ENCODE measurements at places on chromosomes 7 and 10.

DNA sequence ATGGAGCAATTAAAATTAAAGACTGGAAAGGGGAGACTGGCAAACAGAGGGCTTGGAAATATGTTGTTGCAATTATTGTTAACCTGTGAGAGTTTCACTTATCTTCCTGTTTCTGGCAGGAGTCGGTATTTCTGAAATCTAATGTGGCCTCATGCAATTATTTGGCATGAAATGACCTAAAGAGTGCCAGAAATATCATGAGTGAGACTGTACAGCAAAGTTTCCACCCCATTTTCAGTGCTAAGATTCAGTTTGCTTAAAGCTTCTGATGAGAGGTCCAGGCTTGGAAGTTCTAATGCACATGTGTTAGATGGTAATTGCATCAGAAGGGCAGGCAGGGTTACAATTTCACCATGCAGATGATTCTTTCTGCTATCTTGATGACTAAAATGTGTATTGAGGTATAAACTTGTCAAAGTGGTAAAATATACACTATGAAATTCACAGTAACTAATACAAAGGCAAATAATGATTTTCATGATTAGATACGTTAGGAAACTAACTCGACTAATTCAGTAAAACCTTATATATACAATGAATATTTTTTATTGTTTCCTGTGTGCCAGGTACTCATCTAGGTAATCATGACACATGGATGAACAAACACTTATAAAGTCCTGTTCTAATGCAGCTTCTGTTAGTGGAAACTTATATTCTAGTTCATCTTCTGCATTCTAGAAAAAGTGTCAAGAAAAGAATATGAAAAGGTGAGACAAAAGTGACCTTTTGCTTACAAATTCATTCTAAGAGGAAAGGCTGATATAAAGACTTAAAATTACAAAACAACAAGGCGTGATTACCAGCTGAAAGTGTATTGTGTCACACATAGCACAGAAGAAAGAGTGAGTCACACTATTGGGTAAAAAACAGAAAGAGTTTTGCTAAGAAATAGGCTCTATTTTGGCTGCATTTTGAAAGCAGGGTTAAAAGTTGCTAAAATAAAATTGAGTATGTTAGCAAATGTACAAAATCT is 533.4 kb upstream of the SEMA3D start:
- no peak for DNase-seq

DNA sequence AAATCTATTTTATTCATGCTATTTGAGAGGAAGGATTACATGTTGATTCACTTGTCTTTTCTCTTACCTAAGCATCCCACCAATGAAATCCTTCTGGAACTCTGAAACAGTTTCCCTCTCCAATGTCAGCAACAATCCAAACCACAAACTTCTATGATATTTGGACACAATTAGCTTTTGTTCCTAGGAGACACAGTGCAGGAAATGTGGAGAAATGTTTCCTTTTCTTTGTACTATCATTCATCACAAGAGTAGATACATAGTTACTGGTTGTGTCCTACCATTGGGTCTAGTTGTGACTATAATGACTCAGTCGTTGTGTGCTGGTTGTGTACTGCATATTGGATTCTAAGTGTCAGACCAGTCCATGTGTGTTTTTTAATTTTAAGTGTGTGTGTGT is 156.8 kb upstream of the MAGI2 start:
- no peak for DNase-seq

DNA sequence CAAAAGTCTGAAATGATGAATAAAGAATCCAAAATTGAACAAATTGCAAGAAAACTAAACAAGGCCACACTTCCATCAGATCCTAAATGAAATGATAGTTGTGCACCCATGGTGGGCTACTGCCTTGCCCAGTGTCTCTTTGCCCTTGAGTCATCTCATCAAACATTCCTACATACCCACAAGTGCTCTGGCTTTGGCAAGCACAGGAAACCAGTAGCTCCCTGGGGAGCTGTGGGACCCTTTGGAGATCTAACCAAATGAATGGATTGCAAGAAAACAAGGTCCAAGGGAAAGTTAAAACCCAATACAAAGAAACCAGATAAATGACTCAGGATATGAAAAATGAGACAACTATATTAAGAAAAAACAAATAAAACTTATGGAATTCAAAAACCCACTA is 129.8 kb upstream of the TMEM229A start:
- no peak for DNase-seq

DNA sequence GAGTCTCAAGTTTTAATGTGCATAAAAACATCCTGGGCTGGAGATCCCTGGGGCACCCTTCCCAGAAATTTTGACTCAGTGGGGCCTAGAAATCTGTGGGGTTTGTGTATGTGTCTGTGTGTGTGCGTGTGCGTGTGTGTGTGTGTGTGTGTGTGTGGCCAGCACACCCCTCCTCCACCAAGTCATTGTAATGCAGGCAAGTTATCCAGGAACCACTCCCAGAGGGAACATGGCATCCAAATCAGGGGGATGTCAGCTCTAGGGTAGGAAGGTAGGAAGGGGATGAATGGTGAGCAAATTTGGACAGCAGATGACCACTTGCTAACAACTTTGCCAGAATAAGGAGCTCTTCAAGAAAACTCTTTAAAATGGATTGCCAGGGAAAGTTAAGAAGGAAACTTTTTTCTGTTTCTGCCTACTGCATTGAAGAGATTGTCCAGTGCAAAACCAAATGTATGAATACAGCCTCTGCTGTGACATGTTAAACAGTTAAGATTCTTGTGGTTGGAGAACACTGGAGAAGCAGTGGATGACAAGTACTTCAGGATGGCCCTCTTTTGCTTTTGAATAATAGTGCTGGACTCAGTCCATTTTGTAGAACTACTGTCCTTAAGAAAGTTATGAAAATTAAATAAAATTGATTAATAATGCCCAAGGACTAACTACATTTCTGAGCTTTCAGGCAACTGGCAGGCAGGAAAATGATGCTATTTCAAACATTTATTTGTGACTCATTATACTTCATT is 12.3 kb downstream of the STAMBPL1 start:
- no peak for DNase-seq

- peak; percentile 2 for DNase-seq
Observed at GRCh38 chr10:123559066-123559822, 106.9 kb upstream of the GPR26 start.

GRCh38 chr10:77233466-77233865 is 404.1 kb downstream of the KCNMA1 start:
- DNase-seq: no peak

GRCh38 chr10:86520871-86521677 is 518 bp downstream of the WAPL start:
- DNase-seq: no peak

DNA sequence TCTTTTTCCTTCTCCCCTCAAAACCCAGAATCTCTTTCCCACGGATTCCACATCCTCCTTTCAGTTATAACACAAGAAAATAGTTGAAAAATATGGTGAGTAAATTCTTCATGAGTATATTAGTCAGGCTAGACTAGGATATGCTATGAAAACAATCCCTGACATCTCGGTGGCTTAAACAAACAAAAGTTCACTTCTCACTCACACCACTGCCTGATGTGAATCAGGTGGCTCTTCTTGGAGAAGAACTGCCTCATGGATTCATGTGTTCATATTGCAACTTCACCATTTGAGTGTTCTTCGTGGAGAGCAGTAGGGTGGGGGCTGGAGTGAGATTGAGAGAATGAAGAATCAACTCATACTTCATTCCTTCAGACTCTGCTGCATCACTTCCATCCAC is 204.1 kb downstream of the PHF14 start:
- no peak for DNase-seq

GRCh38 chr7:137647905-137648565 is 198.7 kb downstream of the DGKI start:
- no peak for DNase-seq

DNA sequence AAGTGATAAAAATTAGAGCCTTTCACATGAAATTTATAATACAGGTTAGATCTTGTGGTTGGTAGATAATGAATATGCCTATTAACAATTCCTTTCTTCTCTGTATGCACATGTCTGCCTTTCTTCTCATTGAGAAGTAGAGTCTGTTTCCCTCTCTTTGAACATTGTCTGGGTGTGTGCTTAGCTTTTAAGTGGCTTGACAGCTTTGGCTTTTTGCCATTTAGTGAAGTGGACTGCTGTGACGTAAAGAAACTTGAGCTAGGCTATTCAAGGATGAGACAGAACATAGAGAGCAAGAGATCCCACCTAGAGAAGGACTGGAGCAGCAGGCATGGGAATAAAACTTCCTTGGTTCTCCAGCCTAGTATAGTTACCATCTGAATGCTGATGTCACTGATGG is 996.7 kb upstream of the CELF2 start:
- no peak for DNase-seq

- DNase-seq: no peak
Observed at GRCh38 chr7:18962031-18962430, 155.4 kb downstream of the TWIST1 start.

DNA sequence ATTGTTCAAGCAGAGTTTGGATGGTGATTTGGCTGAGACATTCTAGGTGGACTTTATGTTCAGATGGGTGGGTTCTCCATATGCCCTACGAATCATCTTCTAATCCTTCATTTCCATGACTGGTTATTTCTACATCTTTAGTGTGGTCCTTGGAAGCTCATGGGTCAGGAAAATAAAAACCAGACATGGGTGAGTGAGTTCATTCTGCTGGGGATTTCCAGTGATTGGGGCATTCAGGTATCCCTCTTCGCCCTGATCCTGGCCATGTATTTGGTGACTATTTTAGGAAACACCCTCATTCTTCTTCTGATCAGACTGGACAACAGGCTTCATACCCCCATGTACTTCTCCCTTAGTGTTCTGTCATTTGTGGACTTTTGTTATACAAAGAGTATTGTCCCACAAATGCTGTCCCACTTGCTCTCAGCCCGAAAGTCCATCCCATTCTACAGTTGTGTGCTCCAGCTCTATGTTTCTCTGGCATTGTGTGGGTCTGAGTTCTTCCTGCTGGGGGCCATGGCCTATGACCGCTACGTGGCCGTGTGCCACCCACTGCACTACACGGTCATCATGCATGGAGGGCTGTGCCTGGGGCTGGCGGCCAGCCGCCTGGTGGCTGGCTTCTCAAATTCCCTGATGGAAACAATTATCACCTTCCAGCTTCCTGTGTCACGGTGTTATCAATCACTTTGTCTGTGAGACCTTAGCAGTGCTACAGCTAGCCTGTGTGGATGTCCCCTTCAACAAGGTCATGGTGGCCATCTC is 19.2 kb upstream of the OR6B1 start:
- DNase-seq: no peak

DNA sequence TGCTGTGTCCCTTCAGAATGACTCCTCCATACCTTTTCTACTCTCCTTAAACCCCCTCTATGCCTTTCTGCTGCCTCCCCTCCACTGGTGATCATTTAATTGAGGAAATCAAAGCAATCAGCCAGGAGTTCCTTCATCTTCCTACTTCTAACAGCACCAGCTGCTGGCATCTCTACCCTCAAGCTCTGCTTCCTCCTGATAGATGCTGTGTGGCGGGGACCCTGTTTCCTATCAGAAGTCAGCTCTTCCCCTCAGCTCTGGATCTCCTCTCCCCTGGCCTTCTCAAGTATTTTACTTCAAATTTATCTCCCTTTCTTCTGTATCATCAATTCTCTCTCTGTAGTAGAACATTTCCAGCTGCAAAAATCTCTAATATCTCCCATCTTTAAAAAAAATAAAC is 183.7 kb downstream of the ELMO1 start:
- no peak for DNase-seq

GRCh38 chr10:124647421-124648130 is 96.6 kb downstream of the FAM53B start:
- DNase-seq: no peak

- DNase-seq: no peak
Observed at GRCh38 chr7:7438851-7439250, 96.8 kb downstream of the COL28A1 start.

DNA sequence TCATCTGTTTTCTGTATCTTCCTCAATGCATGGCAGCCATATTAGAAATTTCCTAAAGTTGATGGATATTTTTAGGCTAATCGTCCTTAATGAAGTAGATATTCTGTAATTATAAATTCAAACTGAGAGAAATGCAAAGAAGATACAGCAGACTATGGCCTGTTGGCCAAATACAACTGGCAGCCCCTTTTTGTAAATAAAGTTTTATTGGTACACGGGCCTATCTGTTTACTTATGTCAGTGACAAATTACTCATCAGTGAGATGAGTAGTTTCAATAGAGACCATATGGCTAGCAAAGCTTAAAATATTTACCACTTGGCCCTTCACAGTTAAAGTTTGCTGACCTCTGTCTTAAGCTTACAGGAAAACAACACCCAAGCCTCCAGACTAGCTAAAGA is 112.3 kb downstream of the HTR7 start:
- DNase-seq: no peak

DNA sequence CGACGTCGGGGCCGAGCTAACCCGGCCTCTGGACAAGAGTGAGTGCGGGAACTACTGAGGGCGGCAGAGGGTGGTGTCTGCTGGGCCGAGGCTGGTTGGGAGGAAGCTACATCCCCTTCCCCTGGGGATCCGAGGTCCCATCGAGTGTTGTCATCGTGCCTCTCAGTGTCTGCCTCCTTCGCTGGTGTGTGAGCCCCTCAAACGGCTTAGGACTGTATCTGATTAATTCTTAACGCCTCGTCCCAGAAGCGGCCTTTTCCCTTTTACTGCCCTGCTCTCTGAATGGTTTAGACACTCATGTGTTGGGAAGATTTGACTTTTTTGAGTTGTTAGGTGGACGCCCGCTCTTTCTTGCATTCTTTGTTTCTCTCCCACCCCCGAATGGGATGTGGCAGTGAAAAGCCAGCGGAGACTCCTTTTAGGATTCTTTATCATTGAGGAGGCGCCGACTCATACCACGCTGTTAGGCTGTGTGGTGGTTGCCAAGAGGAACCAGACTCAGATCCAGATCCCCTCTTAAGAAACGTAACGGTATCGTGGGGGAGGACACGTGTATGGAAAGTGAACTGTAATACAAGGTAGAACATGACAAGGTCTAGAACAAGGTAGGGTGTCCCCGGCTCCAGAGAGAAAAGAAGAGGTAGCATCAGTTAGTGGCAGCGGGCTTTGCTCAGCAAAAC is 631 bp downstream of the SUPV3L1 start:
- DNase-seq: no peak

DNA sequence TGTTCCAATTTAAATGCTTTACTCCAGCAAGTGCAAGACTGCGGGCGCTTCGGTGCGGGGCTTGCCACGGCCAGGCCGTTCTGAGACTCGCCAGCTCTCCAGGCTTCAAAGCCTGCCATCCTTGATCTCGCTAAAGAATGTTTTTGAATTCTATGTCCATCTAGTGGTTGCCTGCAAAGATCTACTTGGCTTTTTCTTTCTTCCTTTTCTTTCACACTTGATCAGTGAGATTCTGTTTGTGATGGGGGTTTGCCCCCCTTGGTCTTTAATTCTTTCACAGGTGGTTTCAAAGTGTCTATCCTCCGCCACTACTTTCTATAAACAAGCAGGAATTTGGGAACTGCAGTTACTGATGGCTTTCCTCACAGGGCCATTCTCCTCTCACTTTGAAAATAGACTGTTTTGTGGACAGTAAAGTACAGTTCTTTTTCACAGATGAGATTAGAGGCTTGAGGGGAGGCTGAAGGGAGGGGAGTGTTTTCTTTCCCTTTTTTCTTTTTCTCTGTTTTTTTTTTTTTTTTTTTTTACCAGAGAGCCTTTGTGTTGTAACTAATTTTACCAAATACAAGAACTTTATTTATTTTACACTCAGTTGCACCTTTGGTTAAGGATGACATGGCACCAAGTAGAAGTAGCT is 15.2 kb upstream of the FBXW4 start:
- no peak for DNase-seq

- DNase-seq: no peak
Observed at GRCh38 chr10:104264783-104265182, 4.2 kb upstream of the GSTO2 start.

Measured in urinary bladder (tissue), 4 donors.